ENCODE measurements at places on chromosomes 1 and 21. TPM values are rescaled to one million over a fixed set of nuclear protein-coding genes. Genes with fewer than 3 reads are reported as not detected.

- no peaks in the 10 kb centered on the region for H3K36me3 ChIP-seq
- no peaks in the 10 kb centered on the region for H3K4me1 ChIP-seq
- no peaks in the 10 kb centered on the region for H3K27me3 ChIP-seq
These were observed 80.3 kb downstream of the KCNT2 start for GRCh38 chr1:196527919-196528318.

- no peaks in the 10 kb centered on the region for H3K4me1 ChIP-seq
- DNase-seq, result no peak
- no peaks in the 10 kb centered on the region for H3K27me3 ChIP-seq
These were observed 46.6 kb upstream of the VTCN1 start for GRCh38 chr1:117257291-117257690.

GRCh38 chr1:28010969-28011368 is 51.2 kb downstream of the XKR8 start:
- DNase-seq, result no peak
- H3K27ac ChIP-seq, result no peak overlapping the region
- H3K4me3 ChIP-seq, result no peak overlapping the region
- peaks cover 17% of the 10 kb centered on the region for H3K36me3 ChIP-seq
- H3K27me3 ChIP-seq, result no peaks in the 10 kb centered on the region

- H3K27ac ChIP-seq, result no peak overlapping the region
- no peak overlapping the region for H3K4me3 ChIP-seq
- no peaks in the 10 kb centered on the region for H3K27me3 ChIP-seq
- H3K36me3 ChIP-seq, result peaks cover 7% of the 10 kb centered on the region
- DNase-seq, result peak; percentile 16
These were observed 1.9 kb downstream of the PPFIA4 start for GRCh38 chr1:203028067-203028783.

DNA sequence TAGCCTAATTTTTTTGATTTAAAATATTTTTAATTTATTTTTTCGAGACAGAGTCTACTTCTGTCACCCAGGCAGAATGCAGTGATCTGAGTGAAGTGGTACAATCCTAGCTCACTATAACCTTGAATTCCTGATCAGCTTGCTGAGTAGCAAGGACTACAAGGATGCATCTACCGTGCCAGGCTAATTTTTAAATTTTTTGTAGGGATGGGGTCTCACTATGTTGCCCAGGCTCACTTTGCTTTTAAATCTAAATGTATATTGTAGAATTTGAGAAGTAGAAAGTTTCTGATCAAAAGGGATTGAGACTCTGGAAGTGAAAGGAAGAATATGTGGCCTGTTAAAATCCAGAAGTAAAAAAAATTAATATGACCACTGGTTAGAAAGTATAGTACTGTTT is 1.6 kb downstream of the STX12 start:
- H3K36me3 ChIP-seq, result no peaks in the 10 kb centered on the region
- no peak for DNase-seq
- H3K4me1 ChIP-seq, result peaks cover 66% of the 10 kb centered on the region
- no peaks in the 10 kb centered on the region for H3K27me3 ChIP-seq
- peak overlapping the region; percentile 96 for H3K27ac ChIP-seq
- no peak overlapping the region for H3K4me3 ChIP-seq

DNA sequence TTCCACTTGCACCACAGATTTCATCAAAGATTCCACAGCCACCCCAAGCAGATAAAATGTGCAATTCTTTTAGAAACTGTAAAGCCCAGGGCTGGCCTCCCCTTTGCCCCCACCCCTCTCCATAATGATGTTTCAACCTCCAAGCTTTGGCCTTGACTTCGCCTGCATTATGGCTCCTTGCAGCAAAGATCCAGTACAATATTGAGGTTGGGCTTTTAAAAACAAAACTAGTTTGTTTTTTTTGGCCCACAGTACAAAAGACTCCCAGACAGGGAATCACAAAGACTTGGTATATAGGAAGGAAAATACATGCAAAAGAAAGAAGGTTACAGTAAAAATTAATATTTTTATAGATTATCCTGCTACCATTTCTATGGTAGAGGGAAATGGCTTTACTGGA is 356.5 kb upstream of the PTBP2 start:
- H3K36me3 ChIP-seq, result no peaks in the 10 kb centered on the region
- H3K27me3 ChIP-seq, result no peaks in the 10 kb centered on the region
- H3K27ac ChIP-seq, result no peak overlapping the region
- DNase-seq, result no peak
- H3K4me1 ChIP-seq, result no peaks in the 10 kb centered on the region

DNA sequence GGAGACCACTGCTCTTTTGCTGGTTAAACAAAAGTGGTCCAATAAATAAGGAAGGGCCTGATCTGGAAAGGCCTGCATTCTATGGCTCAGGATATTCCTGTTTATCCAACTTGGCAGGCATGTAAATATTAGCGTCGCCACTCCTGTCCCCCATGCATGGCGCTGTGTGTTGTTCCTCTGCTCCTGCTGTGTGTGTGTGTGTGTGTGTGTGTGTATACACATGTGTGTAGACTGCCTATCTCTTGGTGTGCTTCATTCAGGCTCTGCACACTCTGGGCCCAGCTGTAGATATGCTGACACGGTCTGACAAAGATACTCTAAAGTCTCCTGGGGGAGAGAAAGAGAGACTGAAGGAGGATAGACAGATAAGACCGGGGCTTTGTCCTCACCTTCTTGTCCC is 6.8 kb downstream of the LMOD1 start:
- no peak for DNase-seq
- peak overlapping the region; percentile 75 for H3K27ac ChIP-seq
- H3K4me1 ChIP-seq, result peaks cover 9% of the 10 kb centered on the region
- H3K4me3 ChIP-seq, result no peak overlapping the region
- H3K36me3 ChIP-seq, result no peaks in the 10 kb centered on the region

DNA sequence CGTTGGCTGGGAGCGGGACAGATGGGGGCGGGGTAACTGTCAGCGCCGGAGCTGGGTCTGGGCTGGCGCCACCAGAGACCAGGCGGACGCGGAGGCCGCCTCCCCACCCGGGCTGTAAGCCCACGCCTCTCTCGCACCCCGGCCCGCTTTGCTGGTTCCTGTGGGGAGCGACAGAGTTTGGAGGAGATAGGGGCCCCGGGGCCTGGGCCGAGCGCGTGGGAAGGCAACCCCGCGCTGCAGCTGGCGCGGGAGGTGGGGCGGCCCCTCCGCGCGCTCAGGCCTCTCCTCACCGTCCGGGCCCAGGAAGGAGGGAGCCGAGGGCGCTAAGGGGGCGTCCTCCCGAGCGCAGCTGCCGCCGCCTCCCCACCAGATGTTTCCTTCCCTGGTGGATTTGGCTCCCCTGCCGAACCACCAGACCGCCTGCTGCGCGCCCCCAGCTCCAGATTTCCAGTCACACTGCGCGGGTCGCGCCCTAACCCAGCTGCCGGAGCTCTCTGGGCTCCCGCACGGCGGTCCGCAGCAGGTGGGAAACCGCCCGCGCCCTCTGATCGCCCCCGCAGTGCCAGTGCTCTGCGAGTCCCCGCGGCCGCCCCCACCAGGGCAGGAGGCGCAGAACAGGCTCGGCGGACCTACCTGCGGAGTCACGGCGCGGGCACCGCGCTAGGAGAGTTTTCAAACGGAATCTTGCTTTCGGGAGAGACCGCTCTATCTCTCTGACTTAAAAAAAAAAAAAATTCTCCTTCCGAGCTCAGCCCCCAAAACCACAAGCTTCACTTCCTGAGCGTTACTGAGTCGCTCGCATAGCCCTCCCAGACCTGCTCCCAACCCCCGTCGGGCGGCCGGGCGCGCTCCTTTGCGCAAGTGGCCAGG is 1.1 kb downstream of the GFI1 start:
- peak overlapping the region; percentile 57 for H3K4me3 ChIP-seq
- peaks cover 63% of the 10 kb centered on the region for H3K4me1 ChIP-seq
- no peaks in the 10 kb centered on the region for H3K36me3 ChIP-seq
- DNase-seq, result peak; percentile 69

DNA sequence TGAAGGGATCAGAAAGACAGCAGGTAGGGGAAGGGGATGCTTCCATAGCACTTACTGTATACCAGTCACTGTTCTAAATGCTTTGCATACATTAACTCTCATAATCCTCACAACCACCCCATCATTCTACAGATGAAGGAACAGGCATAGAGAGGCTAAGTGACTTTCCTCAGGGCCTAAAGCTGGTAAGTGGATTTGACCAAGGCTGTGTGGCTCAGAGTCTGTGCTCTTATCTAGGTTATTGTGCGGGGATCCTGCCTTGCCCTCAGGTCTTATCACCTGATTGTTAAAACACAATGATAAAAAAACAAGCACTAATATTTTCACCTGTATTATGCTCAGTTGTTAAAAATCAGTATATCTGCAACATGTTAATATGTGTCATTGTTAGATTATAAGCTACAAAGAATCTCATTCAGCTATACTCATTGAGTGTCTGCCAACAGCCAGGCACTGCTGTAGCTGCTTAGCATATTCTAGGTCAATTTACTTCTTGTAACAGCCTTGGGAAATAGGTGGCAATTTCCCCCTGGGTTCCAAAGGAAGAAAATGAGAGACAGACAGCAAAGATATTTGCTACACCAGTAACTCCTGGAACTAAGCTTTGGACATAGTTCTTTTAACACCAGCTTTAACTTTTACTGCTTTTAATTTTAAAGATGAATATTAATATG is 38.6 kb upstream of the RBM15 start:
- DNase-seq, result no peak
- no peaks in the 10 kb centered on the region for H3K36me3 ChIP-seq
- no peak overlapping the region for H3K27ac ChIP-seq
- no peaks in the 10 kb centered on the region for H3K4me1 ChIP-seq
- H3K4me3 ChIP-seq, result no peak overlapping the region

- no peaks in the 10 kb centered on the region for H3K36me3 ChIP-seq
- no peak overlapping the region for H3K27ac ChIP-seq
- peaks cover 23% of the 10 kb centered on the region for H3K4me1 ChIP-seq
- no peaks in the 10 kb centered on the region for H3K27me3 ChIP-seq
- no peak overlapping the region for H3K4me3 ChIP-seq
These were observed 3.7 kb upstream of the AMIGO1 start for GRCh38 chr1:109513110-109513710.

DNA sequence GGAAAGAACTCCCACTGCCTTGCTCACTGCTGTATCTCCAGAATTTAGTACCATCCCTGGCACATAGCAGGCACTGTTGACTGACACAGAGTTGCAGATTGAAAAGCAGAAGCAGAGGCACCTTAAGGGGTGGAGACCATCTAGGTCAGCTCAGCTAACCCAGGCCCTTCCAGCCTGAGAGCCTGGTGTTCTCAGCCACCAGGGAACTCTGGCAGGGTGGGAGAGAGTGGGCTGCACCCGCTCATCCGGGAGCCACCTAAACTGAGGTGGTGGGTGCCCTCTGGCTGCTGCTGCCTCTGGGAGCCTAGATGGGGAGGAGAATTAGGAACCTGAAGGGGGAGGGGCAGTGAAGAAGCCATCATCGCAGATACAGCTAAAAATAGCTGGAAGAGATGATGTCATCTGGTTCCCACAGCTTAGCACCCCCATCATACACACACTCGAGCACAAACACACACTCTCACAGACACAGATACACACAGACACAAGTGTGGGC is 1.5 kb upstream of the TSPAN1 start:
- H3K36me3 ChIP-seq, result no peaks in the 10 kb centered on the region
- peaks cover 69% of the 10 kb centered on the region for H3K4me1 ChIP-seq
- no peaks in the 10 kb centered on the region for H3K27me3 ChIP-seq
- no peak for DNase-seq

- DNase-seq, result no peak
- H3K27ac ChIP-seq, result no peak overlapping the region
- H3K4me3 ChIP-seq, result no peak overlapping the region
- H3K36me3 ChIP-seq, result peaks cover 49% of the 10 kb centered on the region
- no peaks in the 10 kb centered on the region for H3K27me3 ChIP-seq
- H3K4me1 ChIP-seq, result no peaks in the 10 kb centered on the region
These were observed 188.4 kb downstream of the CLIC6 start for GRCh38 chr21:34857122-34857713.

- H3K4me3 ChIP-seq, result no peak overlapping the region
- no peaks in the 10 kb centered on the region for H3K27me3 ChIP-seq
- no peaks in the 10 kb centered on the region for H3K4me1 ChIP-seq
- DNase-seq, result no peak
- H3K36me3 ChIP-seq, result no peaks in the 10 kb centered on the region
- H3K27ac ChIP-seq, result no peak overlapping the region
These were observed 130.6 kb downstream of the LIPI start for GRCh38 chr21:14080040-14080763.

DNA sequence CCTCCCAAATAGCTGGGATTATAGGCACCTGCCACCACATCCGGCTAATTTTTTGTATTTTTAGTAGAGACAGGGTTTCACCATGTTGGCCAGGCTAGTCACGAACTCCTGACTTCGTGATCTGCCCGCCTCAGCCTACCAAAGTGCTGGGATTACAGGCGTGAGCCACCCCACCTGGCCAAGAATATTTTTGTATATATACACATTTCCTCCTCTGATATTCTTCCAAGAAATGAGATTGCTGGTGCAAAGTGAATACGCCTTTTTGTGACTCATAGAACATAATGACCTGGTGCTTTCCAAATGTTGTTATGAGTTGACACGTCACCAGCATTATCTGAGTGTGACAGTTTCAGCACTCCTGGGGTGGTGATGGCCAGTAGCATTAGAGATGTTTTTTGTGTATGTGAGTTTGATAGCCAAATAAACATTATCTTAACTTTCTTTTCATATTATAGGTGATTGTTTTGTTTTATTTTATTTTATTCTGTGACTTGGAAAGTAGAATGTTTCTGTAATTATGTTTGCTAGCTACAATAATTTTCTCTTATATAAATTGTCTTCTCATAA is 54.9 kb downstream of the KCNK1 start:
- H3K4me3 ChIP-seq, result no peak overlapping the region
- no peaks in the 10 kb centered on the region for H3K36me3 ChIP-seq
- no peaks in the 10 kb centered on the region for H3K27me3 ChIP-seq
- no peak for DNase-seq
- H3K4me1 ChIP-seq, result no peaks in the 10 kb centered on the region

Gene OR2L8
- total RNA-seq, result not detected

Gene TMPRSS3
- total RNA-seq, result 8.1 TPM

Gene HCRTR1
- total RNA-seq, result not detected

Gene CYP4B1
- total RNA-seq, result 1,043 TPM

Gene DEPDC1
- total RNA-seq, result 0.14 TPM

Gene SETD4
- 31.1 TPM for total RNA-seq

Gene LEFTY2
- total RNA-seq, result not detected

Gene PPP1R15B
- total RNA-seq, result 32.4 TPM

Gene GJC2
- 1.4 TPM for total RNA-seq

Data from upper lobe of left lung (tissue), 6 donors.